H7 (cell line): ENCODE measurements at places on chromosomes 5 and 9.

GRCh38 chr9:72428329-72428728 lies 63.3 kb upstream of the ZFAND5 start:
- DNase-seq = no peak

DNA sequence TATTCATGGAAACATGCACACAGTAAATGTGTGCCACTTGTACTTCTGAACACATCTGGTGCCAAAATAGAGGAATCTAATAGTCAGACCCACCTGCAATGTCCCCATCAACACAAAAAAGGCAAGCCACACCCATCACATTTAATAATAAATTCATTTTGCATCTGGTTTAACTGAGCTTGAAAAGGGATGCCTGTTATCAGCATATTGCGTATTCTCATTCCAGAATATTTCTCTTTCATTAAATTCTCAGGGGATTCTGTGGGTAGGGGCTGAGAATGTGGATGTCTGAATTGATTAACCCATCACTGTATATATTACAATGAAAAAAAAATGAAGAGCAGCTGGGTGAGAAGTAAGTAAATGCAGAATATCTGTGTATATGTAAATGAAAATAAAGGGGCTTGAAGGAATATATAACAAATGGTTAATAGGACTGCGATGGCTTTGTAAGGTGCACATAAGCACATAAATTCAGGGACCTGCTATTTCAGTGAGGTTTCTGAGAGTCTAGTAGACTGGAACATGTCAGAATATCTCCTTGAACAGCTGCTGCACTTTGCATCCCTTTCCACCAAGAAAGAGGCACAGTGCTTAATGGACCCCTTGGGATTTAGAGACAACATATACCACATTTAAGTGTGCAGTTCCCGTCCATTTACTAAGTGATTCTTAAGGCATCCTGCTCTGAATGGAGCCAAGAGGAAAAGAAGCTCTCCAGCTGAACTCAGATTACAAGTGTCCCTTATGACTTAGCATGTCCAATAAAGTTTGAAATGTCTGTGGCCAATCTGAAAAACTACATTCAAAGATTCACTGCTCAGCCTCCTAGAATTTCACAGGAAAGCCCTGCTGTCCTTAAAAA lies 104.1 kb upstream of the NIPBL start:
- DNase-seq = no peak

DNA sequence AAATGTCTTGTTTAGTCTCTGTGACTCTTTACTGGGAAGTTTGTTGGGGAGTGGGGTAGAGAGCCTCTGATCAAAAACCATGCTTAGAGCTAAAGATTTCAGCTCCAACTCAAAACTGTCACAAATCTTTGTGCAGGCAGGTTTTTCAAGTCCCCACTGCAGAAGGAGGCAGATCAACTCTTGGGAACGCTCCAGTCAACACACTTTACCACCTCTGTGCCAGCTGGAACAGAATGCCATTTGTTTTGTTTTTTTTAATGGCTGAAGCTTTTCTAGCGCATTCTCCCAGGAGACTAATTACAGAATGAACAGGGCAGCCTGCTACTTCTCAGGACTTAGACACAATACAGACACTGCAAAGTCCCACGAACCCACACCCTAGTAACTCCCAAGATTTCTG lies 17.9 kb upstream of the LHX6 start:
- DNase-seq = no peak

- DNase-seq = peak; percentile 89
These were observed 42.4 kb downstream of the PAX5 start for GRCh38 chr9:36991516-36992134.

DNA sequence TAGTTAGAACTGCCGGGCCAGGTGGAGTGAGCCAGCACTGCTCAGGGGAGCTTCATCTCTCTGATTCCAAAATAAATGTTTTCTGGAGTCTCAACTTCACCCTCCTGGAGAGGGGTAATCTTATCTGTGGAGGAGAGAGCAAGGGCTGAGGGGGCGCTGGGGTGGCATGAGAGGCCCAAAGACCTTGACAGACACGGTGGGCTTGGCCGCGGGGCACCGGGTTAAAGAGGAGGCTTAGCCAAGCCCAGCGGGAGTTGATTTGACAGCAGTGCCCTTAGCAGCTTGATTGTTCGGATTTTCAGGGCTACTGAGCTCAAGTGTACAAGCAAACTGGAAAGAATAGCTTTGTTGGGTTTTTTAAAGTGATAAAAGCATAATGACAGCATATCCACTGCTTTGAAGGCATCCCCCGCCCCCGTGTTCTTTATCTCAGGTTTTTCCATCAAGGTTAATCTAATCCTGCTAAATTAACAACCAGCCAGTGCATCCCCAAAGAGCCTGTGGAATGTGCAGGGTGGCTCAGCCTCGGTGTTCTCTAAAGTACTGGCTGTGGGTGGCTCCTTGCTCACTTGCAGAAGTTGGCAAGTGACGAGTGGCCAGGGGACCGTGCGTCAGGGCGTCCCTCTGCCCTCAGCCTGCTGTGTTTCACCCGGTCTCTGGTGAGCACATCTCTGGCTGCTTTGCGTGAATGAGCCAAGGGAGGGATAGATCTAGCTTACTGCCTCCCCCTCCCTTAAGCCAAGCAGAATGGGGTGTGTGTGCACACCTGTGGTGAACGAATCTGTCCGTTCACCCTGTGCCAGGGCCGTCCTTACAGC lies 5.5 kb downstream of the QRFP start:
- DNase-seq = no peak

DNA sequence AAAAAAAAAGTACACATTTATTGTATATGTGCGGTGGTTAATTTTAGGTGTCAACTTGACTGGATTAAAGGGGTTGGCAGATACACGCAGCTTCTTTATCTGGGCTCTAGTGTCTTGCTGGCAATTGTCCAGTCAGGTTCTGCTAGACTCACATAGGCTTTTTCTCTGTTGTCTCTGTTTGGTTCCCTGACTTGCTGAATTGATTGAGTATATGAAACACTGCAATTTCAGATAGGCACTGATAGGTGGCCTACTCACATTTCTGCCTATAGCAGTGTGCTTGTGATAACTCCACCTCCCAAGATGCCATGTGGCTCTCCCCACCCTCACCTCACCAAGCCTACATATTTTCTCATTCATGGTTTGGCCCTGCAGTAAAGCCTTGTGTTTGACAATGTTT lies 52.5 kb downstream of the AOPEP start:
- DNase-seq = peak; percentile 33

DNA sequence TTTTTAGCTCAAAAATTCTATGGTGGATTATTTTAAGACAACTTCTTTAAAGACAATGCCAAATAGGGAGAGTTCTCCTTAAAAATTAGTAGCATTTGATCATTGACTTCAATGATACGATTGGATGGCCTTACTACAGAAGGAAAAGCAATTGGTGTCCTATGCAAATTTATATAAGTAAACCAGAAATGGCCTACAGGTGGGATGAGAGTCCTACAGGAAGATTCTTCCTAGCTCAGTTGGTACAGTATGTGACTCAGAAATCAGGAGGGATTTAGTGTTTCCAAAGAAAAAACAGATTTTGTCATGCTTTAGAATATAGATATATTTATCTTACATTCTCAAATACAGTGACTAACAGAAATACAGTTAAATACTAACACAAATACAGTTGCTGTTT lies 6.5 kb downstream of the ANKRA2 start:
- no peak for DNase-seq

- peak; percentile 40 for DNase-seq
These were observed 497.8 kb upstream of the SEMA6A start for GRCh38 chr5:117072439-117072838.

- no peak for DNase-seq
These were observed 27.7 kb downstream of the FUBP3 start for GRCh38 chr9:130606887-130607600.

GRCh38 chr5:10106806-10107205 lies 142.9 kb downstream of the ATPSCKMT start:
- DNase-seq = no peak

GRCh38 chr5:137563301-137563645 lies 64.1 kb upstream of the SPOCK1 start:
- DNase-seq = no peak

DNA sequence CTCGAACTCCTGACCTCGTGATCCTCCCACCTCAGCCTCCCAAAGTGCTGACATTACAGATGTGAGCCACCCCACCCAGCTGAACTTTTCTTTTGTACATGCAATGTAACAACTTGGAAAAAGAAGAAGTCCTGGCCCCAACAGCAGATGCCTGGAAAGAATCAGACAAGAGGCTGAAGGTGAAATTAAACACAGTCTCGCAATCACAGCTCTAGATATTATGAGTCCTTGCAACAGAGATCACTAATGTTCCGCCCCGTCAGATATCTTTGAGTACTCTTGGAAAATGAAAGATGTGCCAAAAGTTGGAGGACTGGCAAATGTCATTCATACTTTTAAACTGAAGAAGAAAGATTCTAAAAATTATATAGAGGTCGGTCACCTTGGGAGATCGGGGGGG lies 254.3 kb downstream of the GLIS3 start:
- no peak for DNase-seq

DNA sequence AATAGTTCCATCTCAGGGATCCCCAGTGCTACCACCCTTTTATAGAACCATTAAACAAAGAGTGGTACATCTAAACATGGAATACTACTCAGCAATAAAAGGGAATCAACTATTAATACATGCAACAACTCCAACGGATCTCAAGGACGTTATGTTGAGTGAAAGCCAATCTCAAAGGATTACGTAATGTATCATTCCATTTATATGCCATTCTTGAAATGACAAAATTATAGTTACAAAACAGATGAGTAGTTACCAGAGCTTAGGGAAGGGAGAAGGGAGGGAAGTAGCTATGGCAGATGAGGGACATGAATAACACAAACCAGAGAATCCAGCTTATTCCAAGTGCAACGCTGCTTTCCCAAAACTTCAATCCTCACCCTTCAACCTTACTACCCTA lies 69.5 kb downstream of the ACTL7B start:
- DNase-seq = no peak

DNA sequence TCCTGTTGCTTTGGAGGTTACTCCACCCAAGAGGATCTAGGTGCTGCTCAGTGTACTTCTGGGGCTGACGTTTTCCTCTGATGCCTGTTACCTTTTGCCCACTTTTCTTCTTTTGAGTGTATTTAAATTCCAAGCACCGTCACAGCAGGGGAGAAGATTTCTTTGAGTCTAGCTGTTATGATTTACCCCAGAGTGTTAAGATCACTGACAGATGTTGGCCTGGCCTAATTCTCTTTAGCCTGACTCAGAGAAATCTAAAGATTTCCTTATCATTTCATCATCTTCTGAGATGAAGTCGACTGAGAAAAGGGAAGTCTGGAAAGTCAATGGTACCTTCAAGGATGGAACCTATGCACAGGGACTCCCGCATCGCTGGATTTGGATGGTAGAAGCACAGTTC lies 191.5 kb downstream of the FBXL7 start:
- DNase-seq = no peak

- DNase-seq = no peak
These were observed 85.9 kb downstream of the ACTBL2 start for GRCh38 chr5:57396701-57397100.

GRCh38 chr9:89493671-89494070 lies 4.2 kb downstream of the SEMA4D start:
- peak; percentile 82 for DNase-seq

DNA sequence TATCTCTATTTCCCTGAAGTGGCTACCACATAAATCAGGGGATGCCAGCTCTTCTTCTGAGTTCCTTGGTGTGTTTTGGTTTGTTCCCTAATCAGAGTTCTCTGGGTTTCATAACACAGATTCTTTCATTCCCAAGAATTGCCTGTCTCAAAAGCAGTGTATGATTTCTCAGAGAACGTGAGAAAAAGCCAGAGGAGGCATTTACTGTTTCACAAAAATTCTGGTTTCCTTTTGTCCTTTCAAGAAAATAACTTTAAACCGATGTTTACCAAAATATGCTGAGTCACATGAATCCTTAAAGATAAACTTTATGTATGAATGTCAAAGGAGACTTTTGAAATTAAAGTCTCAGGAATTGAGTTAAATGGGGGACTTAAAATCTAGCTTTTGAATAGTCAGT lies 314.3 kb downstream of the EBF1 start:
- DNase-seq = no peak

- peak; percentile 79 for DNase-seq
These were observed 101.8 kb downstream of the ESM1 start for GRCh38 chr5:54883374-54884194.

DNA sequence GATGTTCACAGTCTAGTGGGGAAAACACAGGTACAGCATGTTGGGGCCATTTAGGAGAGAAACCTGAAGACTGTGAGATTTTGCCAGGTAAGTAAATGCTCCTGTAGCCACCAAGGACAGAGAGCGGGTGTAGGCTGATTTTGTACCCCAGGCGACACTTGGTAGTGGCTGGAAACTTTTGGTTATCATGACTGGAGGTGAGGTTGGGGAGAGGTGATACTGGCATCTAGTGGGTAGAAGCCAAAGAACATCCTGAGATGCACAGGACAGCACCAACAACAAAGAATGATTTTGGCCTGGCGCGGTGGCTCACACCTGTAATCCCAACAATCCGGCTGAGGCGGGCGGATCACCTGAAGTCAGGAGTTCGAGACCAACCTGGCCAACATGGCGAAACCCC lies 38.8 kb upstream of the PWWP2A start:
- no peak for DNase-seq

GRCh38 chr9:124747065-124747464 lies 24.0 kb downstream of the NR6A1 start:
- no peak for DNase-seq

DNA sequence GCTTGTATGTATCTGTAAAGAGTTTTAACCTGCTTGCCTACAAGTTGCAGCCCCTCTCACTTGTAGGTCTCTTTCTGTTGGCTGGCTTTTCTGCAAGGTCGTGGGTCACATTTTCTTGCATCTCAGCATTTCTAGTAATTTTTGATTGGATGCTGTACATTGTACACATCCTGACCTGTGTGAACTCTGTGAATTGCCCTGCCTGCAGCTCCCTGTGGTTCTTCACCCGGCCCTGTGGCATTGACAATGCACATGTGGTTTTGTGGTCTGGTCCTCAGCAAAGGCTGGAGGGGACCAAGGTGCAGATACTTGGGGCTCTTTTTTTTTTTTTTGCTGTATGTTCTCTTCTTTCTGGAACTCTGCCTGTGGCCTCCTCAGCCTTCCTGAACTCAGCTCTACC lies 53.6 kb downstream of the WNK2 start:
- no peak for DNase-seq

GRCh38 chr9:134486596-134486995 lies 155.0 kb upstream of the COL5A1 start:
- DNase-seq = no peak

- no peak for DNase-seq
These were observed 22.4 kb downstream of the SPINK5 start for GRCh38 chr5:148085977-148086705.

DNA sequence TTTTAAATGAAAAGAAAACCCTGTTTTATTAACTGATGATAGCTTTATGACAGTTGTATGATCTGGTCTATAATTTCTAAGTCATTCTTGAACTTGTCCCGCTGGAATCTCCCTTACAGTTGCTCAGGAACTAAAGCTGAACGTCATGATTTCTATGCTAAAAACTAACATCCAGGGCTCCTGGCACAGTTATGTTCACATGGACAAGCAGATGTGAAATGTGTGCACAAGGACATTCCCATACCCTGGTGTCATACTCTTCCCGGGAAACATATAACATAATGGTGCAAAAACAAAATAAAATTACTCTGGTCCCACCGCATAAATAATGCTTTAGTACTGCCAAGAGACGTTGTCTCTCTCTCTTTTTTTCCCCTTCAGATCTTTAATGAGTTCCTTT lies 134.9 kb downstream of the PRDM6 start:
- no peak for DNase-seq

GRCh38 chr5:168681556-168682183 lies 102.5 kb upstream of the PANK3 start:
- no peak for DNase-seq

GRCh38 chr5:176629853-176630680 lies at the start of the genes EIF4E1B and SNCB:
EIF4E1B (plus strand) TSS chr5:176630675; CDS start chr5:176642788, 12,113 bp downstream.
SNCB (minus strand) TSS chr5:176630534; CDS start chr5:176629654, 880 bp downstream.
- DNase-seq = peak; percentile 95
